ENCODE measurements at places on chromosomes 1 and 21. TPM values are rescaled to one million over a fixed set of nuclear protein-coding genes. Genes with fewer than 3 reads are reported as not detected.

Gene KIRREL1
- 44.6 TPM for polyA plus RNA-seq

Gene THEM4
- polyA plus RNA-seq, result 30.2 TPM

Gene COL9A2
- 24.6 TPM for polyA plus RNA-seq

DNA sequence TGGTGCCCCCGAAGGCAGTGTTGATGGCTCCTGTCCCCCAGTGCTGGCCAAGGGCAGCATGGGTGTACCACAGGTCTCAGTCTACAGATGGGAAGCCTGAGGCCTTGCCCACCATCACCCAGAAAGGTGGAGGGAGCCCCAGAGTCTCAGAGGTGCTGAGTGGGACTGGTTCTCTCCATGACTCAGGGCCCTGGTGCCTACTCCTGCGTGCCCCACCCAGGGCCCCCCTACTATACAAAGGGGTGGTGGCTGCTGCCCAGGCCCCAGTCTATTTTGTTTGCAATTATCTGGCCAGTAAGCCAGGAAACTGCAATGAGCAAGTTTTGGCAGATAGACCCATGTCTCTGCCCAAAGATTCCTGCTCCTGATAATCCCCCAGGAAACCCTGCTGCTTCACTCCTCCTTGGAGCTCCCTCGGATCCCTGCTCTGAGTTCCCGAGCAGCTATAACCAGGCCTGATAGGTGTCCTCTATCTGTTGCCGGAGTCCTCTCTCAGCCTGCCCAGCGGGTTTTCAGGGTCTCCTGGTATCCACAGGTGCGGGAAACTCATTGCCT lies 41.7 kb downstream of the EDN2 start:
- DNase-seq, result no peak

DNA sequence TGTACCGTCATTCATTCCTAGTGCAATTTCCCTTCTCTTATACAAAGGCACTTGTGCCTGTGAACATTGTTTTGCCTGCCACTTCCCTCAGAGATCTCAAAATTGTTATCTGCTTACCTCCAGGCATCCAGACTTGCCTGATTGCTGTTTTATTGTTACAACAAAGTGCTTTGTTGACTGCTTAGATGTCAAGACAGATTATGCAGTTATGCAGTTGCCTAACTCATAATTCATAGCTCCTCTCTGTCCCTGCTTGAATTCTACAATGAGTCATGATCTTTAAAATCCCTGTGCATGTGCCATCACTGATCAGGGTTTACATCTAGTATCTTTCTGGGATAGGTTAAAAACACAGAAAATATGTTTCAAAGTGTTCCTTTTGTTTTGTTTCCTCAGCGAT lies 24.5 kb downstream of the CXADR start:
- no peak for DNase-seq

DNA sequence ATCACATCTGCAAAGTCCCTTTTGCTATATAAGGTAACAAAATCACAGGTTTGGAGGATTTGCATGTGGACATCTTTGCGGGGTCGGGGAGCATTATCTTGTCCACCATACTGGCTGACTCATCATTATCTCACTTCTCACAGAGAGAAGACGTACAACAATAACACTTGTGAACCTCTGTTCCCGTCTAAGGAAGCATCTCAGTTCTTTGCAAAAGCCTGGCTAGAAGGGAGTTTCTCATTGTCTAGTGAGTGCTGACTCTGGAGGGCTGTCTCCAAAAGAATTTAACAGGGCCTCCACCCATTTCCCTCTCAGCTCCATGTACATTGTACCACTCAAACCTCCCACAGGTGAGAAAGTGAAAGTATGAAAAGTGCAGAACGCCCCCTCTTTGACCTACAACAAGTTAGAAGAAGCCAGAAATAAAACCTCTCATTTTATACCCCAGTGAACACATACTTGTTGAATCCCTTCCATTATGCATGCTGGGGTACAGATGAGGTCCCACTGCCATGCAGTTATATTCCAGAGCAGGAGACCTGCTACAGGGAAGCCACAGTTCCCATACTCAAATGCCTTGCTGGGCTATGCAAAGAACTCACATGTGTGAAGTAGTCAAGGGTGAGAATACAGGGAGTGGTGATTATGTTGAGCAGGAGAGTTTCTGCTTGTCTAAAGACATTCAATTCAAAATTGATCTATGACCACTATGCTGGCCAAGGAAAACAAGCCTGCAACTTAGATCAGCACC lies 121.7 kb upstream of the PRDX6 start:
- DNase-seq, result no peak

- DNase-seq, result no peak
Observed at GRCh38 chr1:230143534-230143933, 76.5 kb downstream of the GALNT2 start.

GRCh38 chr1:167114725-167115124 lies 20.9 kb downstream of the STYXL2 start:
- DNase-seq, result no peak

DNA sequence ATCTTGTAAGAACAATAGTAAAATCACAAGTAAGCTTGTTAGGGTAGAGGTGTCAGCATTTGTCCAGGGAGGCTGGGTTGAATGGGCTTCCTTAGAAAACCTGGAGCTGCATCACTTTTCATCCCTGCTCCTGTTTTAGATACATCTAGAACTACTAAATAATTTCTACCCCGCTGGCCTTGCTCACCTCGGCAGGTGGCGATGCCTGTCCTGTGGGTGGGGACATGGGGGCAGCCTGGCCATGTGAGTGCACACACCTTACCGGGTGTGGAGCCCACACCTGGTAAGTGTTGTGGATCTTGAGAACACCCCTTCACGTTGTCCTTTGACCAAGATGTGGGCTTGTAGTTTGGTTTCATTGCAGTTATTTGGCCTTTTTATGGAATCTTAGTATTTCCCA lies 29.7 kb downstream of the URB2 start:
- DNase-seq, result no peak

DNA sequence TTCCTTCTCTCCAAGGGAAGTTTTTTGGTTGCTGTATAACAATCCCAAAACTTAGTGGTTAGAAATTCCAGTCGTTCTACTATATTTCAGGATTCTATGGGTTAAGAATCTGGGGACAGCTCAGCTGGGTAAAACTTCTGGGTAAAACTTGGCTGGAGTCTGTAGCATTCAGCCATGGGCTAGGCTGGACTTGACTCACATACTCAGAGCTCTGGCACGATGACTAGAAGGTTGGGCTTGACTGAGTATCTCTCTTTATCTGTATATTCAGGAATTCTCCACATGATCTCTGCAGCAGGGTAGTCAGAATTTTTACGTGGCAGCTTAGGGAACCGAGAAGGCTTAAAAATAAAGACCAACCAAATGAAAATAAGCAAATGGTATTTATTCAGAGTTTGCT lies 28.2 kb upstream of the HRNR start:
- no peak for DNase-seq
